Immature natural killer cell (primary cell): ENCODE measurements at places on chromosomes 13 and 19. TPM values are rescaled to one million over a fixed set of nuclear protein-coding genes. Genes with fewer than 3 reads are reported as not detected.

The RGS9BP gene
- 0.12 TPM for polyA plus RNA-seq

DNA sequence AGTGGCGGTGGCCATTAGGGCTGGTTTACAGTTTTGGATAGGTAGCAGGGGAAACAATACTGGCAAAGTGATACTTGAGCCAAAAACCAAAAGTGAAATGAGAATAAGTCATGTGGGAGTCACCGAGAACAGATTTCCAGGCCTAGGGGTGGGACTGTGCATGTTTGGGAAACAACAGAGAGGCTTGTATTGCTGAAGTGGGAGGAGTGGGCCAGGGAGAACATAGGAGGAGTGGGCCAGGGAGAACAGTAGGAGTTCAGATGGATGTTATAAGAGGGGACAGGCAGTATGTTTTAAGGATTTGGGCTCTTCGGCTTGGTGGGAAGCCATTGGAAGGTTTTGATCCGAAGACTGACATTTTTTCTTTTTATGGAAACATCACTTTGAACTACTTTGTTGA, 35.5 kb downstream of the AKAP11 start:
- H3K27ac ChIP-seq, result no peak overlapping the region
- H3K4me3 ChIP-seq, result no peak overlapping the region
- peaks cover 6% of the 10 kb centered on the region for H3K4me1 ChIP-seq
- peaks cover 60% of the 10 kb centered on the region for H3K36me3 ChIP-seq

The ADGRE1 gene
- polyA plus RNA-seq, result 0.22 TPM

The ZNF548 gene
- polyA plus RNA-seq, result 16.1 TPM

GRCh38 chr19:4368128-4368820, 24.9 kb downstream of the MPND start:
- peak overlapping the region; percentile 83 for H3K4me3 ChIP-seq
- H3K4me1 ChIP-seq, result peaks cover 43% of the 10 kb centered on the region
- H3K27ac ChIP-seq, result peak overlapping the region; percentile 92

- H3K4me1 ChIP-seq, result no peaks in the 10 kb centered on the region
- H3K27ac ChIP-seq, result no peak overlapping the region
- H3K4me3 ChIP-seq, result no peak overlapping the region
- H3K27me3 ChIP-seq, result no peaks in the 10 kb centered on the region
- no peaks in the 10 kb centered on the region for H3K36me3 ChIP-seq
These were observed 222.2 kb downstream of the MYO16 start for GRCh38 chr13:108851660-108852059.

GRCh38 chr19:21626924-21627697, 121.7 kb downstream of the ZNF429 start:
- H3K36me3 ChIP-seq, result peaks cover 3% of the 10 kb centered on the region
- no peak overlapping the region for H3K27ac ChIP-seq
- H3K4me3 ChIP-seq, result no peak overlapping the region
- no peak for DNase-seq
- H3K4me1 ChIP-seq, result no peaks in the 10 kb centered on the region

The TTC9B gene
- polyA plus RNA-seq, result not detected

The CIRBP gene
- 246 TPM for polyA plus RNA-seq

DNA sequence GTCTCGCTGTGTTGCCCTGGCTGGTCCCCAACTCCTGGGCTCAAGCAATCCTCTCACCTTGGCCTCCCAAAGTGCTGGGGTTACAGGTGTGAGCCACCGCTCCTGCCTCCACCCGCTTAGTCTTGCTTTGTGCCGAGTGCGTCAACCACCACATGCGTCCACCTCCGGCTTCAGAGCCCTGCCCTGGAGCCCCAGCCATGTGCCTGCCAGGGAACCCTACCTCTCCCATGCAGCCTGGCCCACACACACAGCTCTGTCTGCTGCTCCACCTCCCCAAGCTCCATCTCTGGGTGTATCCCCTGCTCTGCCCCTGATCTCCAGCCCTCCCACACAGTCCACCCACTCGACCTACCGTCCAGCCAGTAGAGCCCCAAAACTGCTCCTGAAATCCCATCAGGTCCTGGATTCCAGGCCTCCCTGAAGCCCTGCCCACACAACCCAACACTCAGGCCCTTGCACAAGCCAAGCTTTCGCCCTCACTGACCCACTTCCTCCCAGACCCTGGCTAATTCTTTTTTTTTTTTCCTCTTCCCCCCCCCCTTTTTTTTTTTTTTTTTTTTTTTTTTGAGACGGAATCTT, 9.6 kb downstream of the CYP2F1 start:
- H3K27ac ChIP-seq, result peak overlapping the region; percentile 95
- H3K36me3 ChIP-seq, result no peaks in the 10 kb centered on the region
- H3K4me1 ChIP-seq, result peaks cover 53% of the 10 kb centered on the region
- H3K27me3 ChIP-seq, result peaks cover 29% of the 10 kb centered on the region

GRCh38 chr19:21603431-21604231, 98.2 kb downstream of the ZNF429 start:
- H3K27me3 ChIP-seq, result peaks cover 7% of the 10 kb centered on the region
- DNase-seq, result no peak
- H3K4me1 ChIP-seq, result peaks cover 19% of the 10 kb centered on the region
- peak overlapping the region; percentile 93 for H3K4me3 ChIP-seq
- peak overlapping the region; percentile 57 for H3K27ac ChIP-seq
- no peaks in the 10 kb centered on the region for H3K36me3 ChIP-seq

DNA sequence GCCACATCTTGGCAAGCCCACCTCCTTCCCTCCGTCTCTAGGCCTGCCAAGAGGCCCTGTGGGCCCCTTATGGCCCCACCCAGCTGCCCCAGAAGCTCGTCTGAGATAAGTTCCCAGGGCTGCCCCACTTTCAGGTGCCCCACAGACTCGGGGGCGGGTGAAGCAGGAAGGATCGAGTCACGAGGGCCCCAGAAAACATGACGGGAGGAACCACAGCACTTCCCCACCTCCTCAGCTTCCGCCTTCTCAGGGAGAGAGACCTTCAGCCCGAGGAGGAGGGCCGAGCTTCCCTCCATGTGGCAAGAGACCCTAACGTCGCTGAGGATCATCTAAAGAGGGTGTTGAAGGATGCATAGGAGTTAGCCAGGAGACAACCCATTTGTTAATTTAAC, 4.5 kb upstream of the IL12RB1 start:
- DNase-seq, result peak; percentile 76
- H3K27me3 ChIP-seq, result peaks cover 19% of the 10 kb centered on the region
- H3K4me1 ChIP-seq, result peaks cover 53% of the 10 kb centered on the region
- peak overlapping the region; percentile 96 for H3K27ac ChIP-seq

DNA sequence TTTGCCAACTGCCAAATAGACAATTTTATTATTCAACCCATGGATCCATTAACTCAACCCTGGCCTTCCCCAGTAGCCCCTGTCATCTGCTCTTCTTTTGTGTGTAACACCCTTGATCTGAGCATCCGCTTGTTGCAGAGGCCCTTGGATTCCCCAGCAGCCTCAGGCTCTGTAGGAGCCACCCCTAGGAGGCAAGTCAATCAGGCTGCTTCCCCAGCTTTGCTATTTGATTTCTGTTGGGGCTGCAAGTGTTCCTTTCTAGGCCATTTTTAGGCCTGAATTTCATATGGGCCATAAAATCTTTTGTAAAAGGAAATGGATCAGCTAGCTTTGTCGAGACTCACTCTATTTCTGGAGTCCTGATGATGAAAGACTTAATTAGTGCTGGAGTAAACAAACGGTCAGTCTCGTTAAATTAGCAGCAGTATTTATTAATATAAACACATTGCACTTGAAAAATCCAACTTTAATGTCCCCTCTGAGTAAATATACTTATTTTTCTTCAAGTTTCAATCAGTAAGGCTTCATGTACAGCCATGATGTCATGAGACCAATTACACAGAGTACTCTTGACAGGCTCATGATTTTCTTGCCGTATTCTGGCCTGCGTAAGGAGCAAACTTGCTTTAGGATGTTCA, 105.3 kb downstream of the RGCC start:
- no peak overlapping the region for H3K4me3 ChIP-seq
- no peaks in the 10 kb centered on the region for H3K4me1 ChIP-seq
- H3K27me3 ChIP-seq, result no peaks in the 10 kb centered on the region
